AG04450 (cell line): ENCODE measurements at places on chromosomes 3 and 15. TPM values are rescaled to one million over a fixed set of nuclear protein-coding genes. Genes with fewer than 3 reads are reported as not detected.

GTF2E1 gene
- 12.8 and 15.5 TPM in 2 replicates for polyA plus RNA-seq

MRPL47 gene
- 65.0 and 87.9 TPM in 2 replicates for polyA plus RNA-seq

TUSC7 gene
- not detected in 2 replicates for polyA plus RNA-seq

ALCAM gene
- polyA plus RNA-seq, result 198 and 275 TPM in 2 replicates

RAB6B gene
- polyA plus RNA-seq, result 2.2 and 2.3 TPM in 2 replicates

ERC2 gene
- 0.06 and 0.07 TPM in 2 replicates for polyA plus RNA-seq
